ENCODE measurements at places on chromosomes 12 and 14.

- DNase-seq, result no peak
Measured at GRCh38 chr12:13805041-13805440, 176.4 kb downstream of the GRIN2B start.

DNA sequence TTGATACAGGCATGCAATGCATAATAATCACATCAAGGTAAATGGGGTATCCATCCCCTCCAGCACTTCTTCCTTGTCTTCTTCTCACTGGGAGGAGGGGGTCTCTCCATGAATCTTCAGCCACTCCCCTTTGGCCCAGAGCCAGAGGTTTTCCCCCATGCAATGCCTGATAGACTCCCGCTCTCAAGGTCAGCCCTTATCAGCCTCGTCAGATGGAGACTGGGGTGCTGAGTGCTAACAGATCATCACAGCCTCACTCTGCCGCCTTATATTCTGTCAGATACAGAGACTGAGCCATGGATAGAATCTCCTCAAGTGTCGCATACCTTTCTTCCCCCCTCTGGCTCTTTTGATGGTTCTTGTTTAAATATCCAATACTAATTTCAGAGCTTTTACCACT is 503.1 kb downstream of the AACS start:
- no peak for DNase-seq

- DNase-seq, result no peak
Measured at GRCh38 chr14:44339862-44340261, 167.2 kb downstream of the FSCB start.

DNA sequence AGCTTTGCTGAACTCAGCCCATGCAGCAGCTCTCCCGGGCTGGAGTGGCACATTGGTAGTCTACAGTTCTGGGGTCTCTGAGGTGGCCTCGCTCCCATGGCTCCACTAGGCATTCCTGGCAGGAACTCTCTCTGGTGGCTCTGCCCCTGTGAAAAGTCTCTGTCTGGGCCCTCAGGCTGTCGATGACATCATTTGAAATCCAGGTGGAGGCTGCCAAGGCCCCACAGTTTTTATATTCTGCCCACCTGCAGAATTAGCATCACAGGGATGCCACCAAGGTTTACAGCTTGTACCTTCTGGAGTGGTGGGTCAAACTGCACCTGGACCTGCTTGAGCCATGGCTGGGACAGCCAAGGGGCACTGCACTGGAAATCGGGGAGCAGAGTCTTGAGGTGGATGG is 31.6 kb downstream of the KRT80 start:
- DNase-seq, result no peak

GRCh38 chr14:99812096-99812750 is 19.0 kb downstream of the EML1 start:
- DNase-seq, result no peak

- DNase-seq, result peak; percentile 81
Measured at GRCh38 chr14:96275177-96276112, 19.4 kb downstream of the BDKRB1 start.

DNA sequence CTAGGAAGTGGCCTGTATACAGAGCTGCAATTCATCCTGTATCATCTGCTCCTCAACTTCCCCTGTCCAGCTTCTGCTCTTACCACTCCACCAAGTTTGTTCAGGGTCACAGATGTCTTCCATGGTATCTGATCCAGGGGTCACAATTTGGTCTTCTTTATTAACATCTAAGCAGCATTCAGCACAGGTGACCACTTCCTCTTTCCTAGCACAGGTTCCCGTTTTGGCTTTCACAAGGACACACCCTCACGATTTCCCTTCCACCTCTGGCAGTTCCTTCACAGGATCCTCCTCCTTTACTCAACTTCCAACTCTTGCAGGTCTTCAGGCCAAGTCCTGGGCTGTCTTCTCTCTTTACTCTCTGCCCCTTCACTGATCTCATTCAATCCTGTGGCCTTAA is 93.6 kb downstream of the TTC7B start:
- no peak for DNase-seq

DNA sequence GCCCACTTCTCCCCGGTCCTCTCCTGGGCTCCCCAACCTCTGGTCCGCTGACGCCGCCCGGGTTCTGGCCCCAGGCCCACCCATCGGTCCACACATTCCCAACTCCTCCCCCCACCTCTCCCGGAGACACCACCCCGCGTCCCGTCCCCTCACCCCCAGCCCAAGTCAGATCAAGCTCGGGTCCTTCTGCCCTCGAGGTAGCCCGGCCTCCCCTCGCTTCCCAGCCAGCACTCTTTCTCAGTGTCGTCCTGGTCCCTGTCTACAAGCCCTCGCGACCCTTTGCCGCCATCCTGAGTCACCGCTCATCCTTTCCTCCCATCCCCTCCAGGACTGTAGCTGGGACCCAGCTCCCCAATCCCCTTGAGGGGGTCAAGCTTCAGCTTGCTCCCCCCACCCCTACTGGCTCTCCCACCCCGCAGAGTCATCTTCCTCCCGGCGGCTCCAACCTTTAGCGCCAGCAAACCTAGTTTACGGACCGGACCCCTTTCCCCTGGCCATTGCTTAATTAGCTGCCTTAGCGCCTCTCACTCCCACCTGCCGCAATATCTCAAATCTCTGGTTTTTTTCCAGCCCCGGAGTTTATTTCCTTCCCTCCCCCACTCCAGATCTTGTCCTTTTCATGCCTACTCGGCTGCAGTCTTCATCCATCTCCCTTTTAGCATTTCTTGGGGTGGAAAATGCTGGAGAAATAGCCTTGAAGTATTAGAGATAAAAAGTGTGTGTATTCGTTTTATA is 1.1 kb downstream of the PPP4R4 start:
- peak; percentile 31 for DNase-seq

Data from stimulated activated CD4-positive, alpha-beta T cell treated with anti-CD3 and anti-CD28 coated beads, Interleukin-15, amount 100 ng/mL, for 24 hours (primary cell).